NCI-H187 (cell line): ENCODE measurements at places on chromosomes 12 and 14.

DNA sequence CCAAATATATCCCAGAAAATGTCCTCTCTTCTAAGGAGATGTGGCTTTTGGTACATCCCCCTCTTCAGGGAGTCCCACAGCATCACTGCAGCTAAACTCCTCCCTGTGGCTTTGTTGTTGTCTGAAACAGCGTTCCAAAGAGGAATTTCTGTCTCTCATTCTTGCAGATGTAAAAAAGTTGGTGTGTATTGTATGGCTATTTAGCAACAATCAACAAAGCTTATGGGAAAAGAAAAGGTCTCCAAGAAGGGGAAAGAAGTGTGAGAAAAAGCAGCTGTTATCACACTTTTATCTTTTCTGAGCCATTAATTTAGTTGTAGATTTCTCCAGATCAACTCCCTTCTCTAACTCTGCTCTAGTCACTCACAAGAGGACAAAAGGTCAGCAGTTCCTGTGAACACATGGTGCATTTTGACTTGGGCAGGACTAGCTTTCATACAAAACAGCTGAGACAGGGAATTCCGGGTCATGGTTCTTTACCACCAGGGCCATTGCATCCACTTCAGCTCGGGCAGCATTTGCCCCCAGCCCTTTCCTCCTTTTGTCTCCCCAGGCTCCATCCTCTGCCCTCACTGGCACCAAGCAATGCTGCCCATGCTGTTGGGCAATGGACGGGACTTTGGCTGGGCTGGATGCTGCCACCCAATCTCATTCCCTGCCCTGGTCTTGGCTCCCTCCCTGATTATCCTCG, 184.7 kb downstream of the TMX1 start:
- DNase-seq, result no peak

GRCh38 chr12:124517260-124518050, 50.0 kb downstream of the NCOR2 start:
- peak; percentile 78 for DNase-seq

DNA sequence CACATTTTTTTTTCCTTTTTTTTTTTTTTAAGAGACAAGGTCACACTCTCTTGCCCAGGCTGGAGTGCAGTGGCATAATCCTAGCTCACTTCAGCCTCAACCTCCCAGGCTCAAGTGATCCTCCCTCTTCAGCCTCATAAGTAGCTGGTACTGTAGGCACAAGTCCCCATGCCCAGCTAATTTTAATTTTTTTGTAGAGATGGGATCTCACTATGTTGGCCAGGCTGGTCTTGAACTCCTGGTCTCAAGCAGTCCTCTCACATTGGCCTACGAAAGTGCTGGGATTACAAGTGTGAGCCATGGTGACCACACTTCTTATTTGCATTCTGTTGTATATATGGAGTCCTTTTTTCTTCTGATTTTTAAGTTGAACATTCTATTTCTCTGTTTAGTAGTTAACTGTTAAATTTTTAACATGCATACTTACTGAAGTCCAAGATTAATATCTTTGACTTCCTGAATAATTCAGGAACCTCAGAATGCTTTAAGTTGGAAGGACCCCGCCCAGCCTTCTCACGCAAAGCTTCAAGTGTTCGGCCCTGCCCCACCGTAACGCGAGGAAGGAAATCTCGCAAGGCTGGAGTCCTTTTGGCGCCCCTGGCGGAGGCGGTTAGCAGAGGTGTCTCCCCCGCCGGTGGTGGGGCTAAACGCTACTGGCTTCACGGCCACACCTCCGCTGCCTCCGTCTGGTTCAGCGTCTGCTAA, 21.6 kb downstream of the SPATS2 start:
- no peak for DNase-seq

DNA sequence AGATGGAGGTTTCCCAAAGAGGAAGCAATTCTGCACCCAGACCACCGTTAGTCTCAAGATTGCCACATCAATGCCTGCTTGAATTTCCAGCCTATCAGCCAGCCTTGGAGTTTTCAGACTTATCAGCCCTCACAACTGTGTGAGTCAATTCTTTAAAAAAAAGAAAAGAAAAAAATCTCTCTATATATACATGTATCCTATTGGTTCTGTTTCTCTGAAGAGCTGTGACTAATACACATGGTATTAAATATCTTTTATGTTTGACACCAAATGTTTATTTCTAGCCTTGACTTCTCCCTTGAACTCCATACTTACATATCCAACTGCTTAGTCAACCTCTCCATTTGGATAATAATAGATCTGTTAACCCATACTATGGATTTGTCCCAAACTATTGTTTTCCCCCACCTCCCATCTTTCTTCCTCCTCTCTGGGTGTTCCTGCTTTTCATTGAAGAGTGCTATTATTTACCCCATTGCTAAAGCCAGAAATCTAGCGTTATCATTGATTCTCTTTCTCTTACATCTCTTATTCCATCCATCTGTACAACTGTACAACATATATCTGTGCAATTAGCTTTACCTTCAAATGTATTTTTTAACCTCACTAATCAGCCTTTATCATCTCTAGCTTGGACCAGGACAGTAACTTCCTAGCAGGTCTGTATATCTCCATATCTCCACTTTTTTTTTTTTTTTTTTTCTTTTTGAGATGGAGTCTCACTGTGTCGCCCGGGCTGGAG, 22.7 kb upstream of the EID3 start:
- DNase-seq, result no peak

GRCh38 chr14:35438910-35439713, 34.6 kb upstream of the NFKBIA start:
- DNase-seq, result peak; percentile 4

DNA sequence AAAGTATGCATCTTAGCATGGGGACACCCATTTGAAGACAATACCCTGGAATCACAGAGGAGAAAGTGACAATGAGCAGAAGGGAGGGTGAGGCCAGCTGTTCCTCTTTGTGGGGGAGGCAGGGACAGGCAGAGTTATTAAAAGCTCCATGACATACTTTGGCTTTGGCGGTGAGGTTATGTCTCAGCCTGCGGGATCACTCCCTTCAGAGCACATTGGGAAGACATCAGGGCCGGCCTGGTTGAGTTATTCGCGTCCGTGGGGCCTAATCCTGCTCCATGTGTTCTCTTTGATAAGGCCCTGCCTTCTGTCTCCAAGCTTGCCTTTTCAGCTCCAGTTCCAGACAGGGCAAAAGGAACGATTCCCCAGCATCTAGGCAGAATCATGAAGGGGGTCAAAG, 98.8 kb upstream of the NTF3 start:
- DNase-seq, result no peak

GRCh38 chr12:46676797-46677520, 148.8 kb downstream of the SLC38A4 start:
- DNase-seq, result no peak

DNA sequence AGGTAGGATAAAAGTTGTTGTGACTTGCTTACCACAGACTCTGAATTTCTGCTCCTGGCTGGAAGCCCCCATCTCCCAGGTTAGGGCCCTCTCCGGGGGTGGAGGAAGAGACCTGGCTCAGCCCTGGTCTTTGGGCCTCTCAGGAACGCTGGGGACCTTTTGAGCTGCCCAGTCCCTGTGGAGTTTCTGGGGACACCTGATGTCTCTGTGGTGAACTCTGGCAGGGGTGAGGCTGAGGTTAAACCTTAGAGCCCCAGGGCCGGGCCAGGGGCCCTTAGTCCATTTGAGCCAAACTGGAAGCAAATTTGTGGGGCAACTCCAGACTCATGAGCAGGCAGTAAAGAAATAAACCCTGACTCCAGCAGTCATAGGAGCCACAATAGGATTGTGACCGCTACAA, 112.1 kb downstream of the ADGRD1 start:
- no peak for DNase-seq

DNA sequence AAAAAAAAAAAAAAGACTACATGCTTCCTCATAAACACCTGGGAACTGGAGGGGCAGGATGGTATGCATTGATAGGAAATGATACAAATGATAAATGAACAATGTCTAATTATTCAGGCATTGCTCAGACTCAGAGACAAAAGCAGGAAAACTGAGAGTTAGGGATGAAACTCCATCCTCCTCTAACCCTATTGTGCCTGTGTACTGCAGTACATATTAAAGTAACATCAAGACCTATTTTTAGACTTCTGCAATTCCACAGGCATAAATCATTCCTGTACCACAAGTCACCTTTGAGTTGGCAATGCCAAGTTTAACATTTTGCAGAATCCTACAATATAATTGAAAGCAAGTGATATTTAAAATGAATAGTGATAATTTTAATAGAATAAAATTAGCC, 156.5 kb upstream of the USP15 start:
- no peak for DNase-seq

DNA sequence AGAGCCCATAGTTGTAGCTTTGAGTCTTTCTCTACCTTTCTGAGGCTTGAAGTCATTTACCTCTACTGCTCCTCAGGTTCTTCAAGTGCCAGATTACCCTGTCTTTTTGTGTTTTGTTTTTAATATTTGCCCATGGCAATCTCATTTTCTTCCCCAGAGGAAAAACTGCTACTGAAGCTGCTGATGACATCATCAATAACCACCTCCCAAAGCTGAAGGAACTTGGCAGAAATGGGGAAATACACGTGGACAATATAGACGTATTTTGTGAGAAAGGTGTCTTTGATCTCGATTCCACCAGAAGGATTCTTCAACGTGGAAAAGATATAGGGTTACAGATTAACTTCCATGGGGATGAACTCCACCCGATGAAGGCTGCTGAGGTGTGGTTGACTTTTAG, 17.1 kb downstream of the AMDHD1 start:
- no peak for DNase-seq

DNA sequence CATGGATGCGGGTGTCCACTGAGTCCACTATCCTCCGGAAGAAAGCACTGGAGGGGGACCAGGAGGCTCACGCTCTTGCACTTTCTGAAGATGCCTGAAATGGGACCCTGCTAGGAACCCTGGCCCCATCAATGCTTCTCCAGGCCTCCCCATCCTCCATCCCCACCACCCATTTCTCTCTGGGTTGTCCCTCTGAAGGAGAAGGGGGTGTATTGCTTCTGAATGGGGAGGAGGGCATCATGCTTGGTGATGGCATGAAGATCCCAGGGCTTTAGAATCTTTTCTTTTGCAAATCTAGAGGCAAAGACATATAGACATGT, 681 bp upstream of the JPH4 start:
- no peak for DNase-seq

GRCh38 chr12:31228811-31229792, 96.8 kb downstream of the SINHCAF start:
- DNase-seq, result no peak

- no peak for DNase-seq
Measured at GRCh38 chr12:51846271-51846691, 2.2 kb downstream of the FIGNL2 start.

DNA sequence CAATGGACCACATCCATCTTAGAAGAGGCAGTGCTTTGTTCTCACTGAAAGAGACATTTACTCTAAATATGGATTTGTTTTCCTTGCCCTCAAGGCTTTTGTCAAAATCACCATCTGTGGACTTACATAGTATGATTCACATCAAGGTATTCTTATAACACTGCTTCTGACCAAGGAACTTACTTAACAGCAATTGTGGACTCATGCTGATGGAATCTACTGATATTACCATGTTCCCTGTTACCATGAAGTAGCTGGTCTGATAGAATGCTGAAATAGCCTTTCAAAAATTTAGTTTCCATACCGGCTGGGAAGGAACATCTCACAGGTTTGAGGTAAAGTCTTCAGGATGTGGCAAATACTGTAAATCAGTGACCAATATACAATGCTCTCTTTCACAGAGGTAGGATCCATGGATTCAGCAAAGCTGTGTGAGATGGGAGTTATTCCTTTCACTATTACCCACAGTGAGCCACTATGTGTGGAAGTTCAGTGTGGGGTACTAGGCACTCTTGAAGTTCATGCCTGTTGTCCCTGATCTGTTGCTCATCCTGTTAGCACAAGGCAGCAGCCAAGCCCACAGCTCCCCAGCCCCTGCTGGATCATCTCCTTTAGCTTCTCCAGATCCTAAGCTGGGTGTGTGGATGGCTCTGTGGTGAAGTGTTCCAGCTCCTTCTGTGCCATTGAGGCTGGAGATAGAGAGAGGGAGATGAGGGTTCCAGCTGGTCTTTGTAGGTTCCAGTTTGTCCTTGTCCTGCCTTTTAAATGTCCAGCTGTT, 126.4 kb downstream of the ATP23 start:
- no peak for DNase-seq

GRCh38 chr12:117447665-117448366, 86.4 kb upstream of the NOS1 start:
- no peak for DNase-seq

DNA sequence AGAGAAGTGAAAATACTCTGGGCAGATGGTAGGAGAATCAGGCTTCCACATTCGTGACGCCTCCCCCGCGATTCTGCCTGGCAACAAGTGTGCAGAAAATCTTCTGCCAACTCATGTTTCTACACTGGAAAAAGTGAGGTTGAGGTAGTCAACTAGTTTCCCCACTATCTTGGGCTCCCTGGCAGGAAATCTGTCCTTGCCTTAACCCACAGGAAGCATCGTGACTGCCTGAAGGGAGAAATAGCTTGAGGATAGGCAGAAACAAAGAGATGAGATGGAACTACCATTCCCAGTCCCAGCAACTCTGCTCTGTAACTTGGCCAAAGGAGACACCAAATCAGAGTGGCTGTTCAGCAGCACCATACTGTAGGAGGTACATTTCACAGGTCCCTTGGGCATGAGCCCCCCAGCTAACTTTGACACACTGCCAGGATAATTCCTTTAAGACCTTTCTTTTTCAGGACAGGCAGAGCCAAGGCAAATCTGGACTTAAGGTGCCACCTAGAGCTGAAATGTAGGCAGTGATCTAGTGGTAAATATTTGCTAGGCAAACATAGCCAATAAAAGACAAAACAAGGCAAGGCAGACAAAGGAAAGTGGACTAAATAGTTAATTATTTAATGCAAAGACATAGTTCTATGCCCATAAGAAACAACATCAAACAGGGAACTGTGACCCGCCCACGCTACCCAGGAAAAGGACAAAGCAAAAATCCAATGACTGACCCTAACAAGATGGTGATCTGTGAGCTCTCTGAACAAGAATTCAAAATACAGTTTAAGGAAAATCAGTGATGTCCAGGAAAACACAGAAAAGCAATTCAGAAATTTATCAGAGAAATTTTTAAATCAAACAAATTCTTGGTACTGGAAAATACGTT, 205.1 kb downstream of the PTPRO start:
- DNase-seq, result no peak

DNA sequence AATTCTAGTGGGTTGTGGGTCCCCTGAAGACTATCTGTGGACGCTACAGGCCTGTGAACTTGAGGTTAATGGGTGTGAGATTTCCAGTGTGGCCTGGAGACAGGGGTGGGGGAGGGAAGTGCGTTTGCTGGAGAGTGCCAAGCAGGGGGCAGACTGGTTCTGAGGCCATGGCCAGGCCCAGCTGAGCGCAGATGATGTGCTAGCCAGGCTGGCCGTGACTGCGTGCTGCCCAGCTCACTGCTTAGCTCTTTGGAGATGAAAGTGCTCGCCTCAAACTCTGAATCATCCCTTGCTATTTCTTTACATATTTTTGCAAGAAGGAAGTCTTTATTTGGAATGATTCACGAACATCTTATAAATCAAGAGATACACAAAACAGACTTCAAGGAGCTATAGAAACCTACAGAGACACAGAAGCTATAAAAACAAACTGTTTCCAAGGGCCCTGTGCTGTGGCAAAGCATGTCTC, 75.2 kb upstream of the PLEKHG3 start:
- DNase-seq, result no peak
